ENCODE measurements at places on chromosomes 1 and 21. TPM values are rescaled to one million over a fixed set of nuclear protein-coding genes. Genes with fewer than 3 reads are reported as not detected.

Gene PADI1
- 0.27 TPM for total RNA-seq

- DNase-seq: no peak
Measured at GRCh38 chr1:213680677-213681325, 307.0 kb upstream of the PROX1 start.

GRCh38 chr1:27970401-27970800 lies 10.6 kb downstream of the XKR8 start:
- DNase-seq: no peak

DNA sequence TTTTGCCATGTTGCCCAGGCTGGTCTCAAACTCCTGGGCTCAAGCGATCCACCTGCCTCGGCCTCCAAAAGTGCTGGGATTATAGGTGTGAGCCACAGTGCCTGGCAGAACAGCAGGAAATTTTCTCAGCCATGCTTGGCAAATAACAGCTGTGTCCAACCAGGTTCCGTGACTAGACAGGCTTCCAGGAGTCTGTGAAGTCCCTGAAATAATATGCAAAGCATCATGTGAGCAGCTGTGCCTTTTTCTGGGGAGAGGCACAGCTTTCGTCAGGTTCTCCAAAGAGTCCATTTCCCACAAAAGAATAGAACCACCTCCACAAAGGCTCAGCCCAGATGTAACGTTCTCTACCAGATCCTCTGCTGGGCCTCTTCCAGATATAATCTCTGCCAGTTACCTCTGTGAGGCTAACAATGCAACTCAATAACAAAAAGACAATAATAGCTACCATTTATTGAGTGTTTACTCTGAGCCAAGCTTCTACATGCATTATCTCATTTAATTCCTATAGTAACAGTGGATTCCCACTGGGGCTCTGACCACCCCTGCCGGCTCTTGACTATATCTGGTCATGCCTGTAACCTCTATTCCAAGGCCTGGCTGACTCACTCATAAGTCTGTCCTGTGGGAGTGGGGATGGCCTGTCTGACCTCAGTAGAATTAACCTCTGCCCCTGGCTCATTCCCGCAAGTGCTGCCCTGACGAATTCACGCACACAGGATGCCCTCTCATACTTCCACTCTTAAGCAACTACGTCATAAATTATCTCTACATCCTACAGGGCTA lies 4.0 kb upstream of the NKAIN1 start:
- DNase-seq: no peak

DNA sequence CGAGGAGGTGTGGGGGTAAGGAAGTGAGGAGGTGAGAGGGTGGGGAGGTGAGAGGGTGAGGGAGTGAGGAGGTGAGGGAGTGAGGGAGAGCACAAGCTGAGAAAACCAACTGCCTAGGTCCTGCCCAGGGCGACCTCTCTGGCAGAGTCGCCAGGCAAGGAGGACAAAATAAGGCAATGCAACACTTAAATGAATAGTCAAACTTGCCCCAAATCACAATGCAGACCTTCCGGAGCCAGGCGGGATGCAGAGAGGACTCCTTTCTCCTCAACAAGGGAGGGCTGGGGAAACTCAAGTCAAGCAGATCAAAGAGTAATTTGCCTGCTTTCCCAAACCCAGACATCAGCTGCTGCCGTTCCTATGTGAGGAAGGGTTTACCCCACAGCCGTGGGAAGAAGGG lies 86.0 kb downstream of the CCDC185 start:
- DNase-seq: peak; percentile 19

- no peak for DNase-seq
Measured at GRCh38 chr21:36178349-36178748, 21.7 kb downstream of the DOP1B start.

Gene CLDN17
- not detected for total RNA-seq

- DNase-seq: no peak
Measured at GRCh38 chr21:43811262-43812105, 22.1 kb downstream of the RRP1 start.

GRCh38 chr1:117544509-117545109 lies 61.2 kb upstream of the TENT5C start:
- no peak for DNase-seq

DNA sequence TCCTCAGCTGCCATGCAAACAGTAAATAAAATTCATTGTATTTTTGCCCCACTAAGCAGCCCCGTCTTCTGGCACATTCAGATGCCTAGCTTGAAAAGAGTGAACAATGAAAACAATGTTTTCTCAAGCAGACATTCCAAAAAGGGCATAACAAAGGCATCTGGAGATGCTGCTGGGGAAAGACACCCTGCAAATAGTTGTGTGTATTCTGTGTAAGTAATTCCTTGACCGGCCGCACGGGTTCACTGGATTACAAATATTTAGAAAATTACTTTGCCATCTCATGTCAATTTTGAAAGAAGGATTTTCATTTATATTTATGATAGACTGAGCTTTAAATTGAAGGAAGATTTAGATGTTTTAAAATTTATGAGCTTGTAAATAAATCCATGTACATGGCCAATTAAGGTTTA lies 142.2 kb downstream of the SLC45A1 start:
- peak; percentile 89 for DNase-seq

Gene PRR9
- total RNA-seq: not detected

DNA sequence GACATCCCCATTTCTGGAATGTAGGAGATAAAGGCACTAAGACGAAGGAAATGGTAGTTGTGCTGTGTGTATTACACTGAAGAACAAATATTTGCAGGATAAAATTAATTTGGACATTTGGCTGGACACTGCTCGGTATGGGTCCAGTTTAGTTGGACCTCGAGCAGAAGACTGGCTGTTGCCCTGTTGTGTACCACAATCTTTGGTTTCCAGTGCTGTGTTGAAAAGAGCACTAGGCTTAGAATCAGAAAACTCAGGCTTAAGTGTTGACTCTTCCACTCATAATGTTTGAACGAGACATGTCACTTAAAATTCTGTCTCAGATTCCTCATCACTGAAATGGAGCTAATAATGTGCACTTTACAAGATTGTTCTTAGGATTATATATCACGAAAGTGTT lies 1.2 kb upstream of the ARPC5 start:
- DNase-seq: no peak

DNA sequence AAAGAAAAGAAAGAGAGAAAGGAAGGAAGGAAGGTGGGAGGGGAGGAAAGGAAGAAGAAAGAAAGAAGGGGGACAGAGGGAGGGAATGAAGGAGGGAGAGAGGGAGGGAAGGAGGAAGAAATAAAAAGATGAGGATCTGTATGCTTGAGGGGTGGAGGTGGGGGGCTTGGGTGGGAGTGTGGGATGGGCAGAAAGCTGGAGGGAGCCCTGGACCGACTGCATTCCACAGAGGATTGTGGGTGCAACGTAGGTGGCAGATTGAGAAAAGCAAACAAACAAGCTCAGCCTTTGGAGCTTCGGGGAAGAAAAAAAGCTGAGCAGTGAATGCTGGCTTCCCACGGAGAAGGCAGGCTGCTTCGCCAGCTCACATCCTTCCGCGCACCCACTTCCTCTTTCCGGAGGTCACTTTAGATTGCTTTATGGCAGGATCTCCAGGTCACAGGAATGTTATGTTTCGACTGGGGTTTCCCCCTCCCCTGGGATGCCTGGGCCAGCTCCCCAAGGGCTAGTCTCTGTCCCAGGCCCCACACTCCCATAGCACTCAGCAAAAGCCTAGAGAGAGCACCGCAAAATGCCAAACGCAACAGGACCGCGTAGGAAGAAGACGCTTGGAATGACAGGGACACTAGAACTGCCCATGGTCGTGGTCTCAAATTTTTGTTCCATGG lies 20.7 kb upstream of the LGALS8 start:
- DNase-seq: peak; percentile 89

DNA sequence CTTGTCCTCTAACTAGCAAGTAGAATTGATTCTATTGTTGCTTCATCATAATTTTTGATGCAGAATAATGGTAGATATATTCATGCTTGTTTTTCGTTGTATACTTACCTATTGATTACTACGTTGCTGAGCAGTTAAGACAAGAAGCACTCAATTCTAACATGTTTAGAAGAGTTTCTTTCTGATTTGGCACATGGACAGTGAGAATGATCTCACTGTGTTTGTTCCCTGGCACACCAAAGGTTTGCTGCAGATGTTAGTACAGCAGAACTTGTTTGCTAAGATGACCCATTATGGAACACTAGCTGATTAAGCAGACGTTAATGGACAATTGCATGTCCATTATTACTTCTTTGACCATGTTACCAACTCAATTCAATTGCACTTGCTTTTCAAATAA lies 184.7 kb upstream of the SGIP1 start:
- DNase-seq: no peak

GRCh38 chr1:201275253-201275666 lies 8.0 kb upstream of the PKP1 start:
- DNase-seq: no peak

Gene AMY2A
- not detected for total RNA-seq

Gene GRIK1
- total RNA-seq: 0.42 TPM

Gene PSMA5
- 94.2 TPM for total RNA-seq

Gene GJA9
- not detected for total RNA-seq

GRCh38 chr1:247431643-247432042 lies 15.7 kb downstream of the NLRP3 start:
- DNase-seq: no peak

DNA sequence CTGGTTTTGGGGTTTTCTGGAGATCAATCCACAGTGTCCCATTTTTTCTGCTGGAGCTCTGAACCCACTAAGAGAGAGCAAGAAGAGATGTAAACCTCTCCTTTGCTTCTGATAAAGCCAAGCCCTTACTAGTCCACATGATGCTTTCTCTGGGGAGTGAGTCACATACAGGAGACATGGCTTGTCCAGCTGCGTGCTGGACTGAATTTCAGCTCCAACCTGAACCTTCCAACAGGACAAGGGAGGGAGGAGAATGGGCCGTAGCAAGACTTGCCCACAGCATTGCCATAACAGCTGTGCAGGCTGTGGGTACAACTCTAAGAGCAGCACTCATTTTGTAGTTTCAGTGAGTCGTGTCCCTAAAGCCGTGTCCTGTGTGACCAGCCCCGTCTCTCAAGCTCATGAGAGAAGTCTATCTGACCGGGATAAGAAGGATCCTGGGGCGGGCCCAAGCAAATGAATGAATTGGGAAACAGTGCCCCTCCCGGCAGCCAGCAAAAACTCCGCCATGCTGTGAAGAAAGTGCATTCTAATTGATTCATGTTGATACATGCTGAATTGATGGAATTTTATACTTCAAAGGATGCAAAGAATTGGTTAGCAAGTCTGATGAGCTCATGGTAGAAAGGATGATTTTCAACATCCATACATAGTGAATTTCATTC lies 195.2 kb downstream of the GABPA start:
- DNase-seq: peak; percentile 38

GRCh38 chr1:1199141-1199960 lies 7.0 kb downstream of the TNFRSF18 start:
- DNase-seq: peak; percentile 1

- DNase-seq: no peak
Measured at GRCh38 chr1:154178911-154179811, 12.7 kb downstream of the TPM3 start.

Gene PLPPR4
- 2.3 TPM for total RNA-seq

- no peak for DNase-seq
Measured at GRCh38 chr1:148160048-148160342, 7.9 kb upstream of the NBPF11 start.

Gene KCNE1
- total RNA-seq: not detected

DNA sequence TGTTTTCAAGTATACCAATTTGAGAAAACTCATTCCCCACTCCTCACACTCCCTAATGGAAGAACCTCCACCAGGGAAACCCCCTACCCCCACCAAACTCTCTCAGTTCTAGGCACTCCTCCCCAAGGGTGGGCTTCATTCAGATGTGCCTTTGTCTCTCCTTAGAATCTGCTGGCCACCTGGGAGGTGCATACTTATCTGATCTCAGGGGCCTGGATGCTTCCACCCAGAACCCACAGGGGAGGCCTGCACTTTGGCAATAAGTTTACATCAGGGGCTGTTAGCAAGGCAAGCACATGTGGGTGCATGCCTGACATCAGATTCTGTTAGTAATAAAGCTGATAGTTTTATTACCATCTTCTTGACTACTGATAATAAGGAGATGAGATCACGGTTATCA lies 32.5 kb upstream of the SLAMF9 start:
- no peak for DNase-seq

DNA sequence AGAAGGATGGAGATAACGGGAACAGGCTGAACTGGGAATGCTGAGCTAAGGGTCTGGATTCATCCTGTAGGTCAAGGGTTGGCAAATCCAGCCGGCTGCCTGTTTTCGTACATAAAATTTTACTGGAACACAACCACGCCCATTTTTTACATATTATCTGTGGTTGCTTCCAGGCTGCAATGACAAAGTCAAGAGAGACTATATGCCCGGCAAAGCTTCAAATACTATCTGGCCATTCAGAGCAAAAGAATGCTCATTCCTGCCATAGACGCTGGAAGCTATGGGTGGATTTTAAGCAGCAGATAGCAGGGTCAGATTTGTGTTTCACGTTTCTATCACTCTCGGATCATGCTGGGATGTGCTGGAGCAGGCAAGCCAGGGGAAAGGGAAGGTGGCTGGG lies 137.9 kb upstream of the EDN2 start:
- DNase-seq: no peak

- no peak for DNase-seq
Measured at GRCh38 chr1:215457213-215457612, 109.9 kb upstream of the KCTD3 start.

- no peak for DNase-seq
Measured at GRCh38 chr1:58487002-58487401, 59.5 kb downstream of the OMA1 start.

- DNase-seq: no peak
Measured at GRCh38 chr1:59139396-59139795, 157.5 kb upstream of the FGGY start.

DNA sequence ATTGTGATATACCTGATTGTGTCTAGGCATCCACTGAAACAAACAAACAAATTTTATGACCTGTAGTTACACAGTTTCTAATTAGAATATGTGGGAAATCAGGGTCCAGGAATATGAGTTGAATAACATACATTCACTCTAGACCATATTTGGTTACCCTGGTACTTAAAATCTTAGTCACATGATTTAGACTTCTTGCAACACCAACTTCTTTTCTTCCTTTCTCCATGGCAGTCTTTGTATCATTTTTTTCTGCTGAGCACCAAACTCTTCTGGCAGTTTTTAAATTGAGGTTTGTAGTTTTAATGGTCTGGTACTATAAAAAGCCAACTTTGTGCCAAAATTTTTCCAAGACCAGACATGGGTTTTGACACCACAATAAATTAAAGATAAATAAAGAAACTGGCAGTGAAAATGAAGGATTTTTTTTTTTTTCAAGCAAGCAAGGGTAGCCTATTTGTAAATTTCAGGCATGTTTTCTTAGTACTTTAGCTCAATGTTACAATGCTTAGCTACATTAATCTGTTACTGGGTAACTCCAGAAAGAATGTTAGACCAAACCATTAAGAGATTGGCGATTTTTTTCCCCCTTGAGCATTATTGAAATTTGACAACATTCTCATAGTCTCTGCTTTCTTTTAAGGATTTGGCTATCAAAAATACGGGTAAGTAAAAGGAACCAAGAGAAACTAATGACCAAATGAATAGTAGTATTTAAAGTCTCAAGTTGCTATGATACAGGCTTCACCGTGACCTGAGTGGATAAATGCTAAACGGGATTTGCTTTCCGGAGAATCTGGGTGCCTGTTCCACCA lies 108.5 kb downstream of the NFIA start:
- no peak for DNase-seq

Data from GM23338 (cell line).